NCI-H2081 treated with DMSO at 0.1 percent for 48 hours (cell line): ENCODE measurements at places on chromosomes 1 and 21.

DNA sequence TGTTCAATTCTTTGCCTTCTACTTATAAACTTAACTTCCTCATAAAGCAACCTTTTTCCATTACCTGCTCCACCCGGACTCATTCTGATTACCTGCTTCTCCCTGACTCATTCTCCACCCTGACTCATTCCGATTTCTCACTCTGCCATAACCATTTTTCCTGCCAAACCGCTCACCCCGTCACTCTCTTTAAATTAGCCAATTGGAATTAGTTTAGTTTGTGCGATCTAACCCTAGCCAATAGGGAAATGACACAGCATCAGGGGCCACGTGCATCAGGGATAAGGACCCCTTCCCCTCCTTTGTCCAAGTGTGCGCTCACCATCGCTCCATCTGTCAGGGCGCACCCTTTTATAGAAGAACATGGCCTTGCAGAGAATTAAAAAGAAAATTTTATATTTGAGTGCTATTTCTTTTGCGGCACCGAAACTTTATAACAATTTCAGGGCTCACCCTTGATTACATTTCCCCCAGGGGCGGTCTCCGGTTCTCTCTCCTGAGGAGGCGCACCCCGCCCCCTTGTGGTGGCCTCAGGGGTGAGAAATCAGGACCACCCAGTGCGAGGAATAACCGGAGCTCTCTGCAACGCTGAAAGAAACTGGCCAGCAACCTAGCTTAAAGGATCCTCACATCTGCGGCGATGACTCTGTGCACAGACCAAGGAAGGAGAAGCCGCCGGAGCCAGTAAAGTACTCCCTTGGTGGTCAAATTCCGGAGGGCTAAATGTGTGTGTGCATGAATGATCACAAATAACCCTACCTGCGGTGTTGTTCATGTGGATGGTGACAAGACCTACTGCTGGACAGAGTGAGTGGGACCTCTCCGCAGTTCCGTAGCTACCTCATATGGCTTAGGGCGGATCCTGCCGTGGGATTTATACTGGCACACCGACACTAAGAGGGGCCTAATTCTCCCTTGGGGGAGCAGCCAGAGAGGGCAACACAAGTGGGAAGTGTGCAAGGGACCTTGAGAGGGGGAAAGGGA is 30.3 kb upstream of the CBR3 start:
- no peak for DNase-seq

GRCh38 chr1:41277371-41277975 is 35.4 kb upstream of the SCMH1 start:
- DNase-seq, result no peak

GRCh38 chr1:82162486-82163420 is 362.0 kb downstream of the ADGRL2 start:
- DNase-seq, result no peak

DNA sequence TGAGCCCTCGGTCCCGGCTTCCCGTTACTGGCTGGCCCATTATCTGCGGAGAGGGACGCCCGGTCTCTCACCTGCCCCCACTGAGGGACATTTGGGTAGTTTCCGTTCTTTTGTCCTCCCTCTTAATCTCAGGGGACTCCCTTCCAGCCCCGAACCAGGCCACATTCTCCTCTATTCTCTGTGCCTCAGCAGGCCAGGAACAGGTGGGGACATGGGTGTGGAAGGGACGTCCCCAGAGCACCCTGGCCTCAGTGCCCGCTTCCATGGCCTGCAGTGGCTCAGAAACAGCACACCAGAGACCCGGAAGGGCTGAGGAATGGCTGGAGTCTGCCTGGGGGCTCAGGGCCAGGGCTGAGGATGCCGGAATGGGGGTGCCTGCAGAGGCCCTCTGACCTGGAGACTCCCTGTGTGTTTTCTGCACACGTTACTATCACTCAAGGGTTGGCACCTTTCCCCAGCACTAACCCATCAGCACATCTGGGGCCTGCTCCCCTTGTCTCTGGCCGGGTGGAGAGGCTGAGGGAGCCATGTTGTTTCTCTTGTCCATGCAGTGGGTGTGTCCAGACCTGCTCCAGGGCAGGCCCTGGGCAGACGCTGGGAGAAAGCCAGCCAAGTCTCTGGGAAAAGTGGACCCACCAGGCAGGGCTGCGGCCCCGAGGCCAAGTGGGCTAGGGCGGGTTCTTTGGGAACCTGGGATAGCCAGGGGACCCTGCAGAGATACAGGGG is 10.0 kb upstream of the DNMT3L start:
- DNase-seq, result no peak

GRCh38 chr1:30299393-30299792 is 424.0 kb downstream of the MATN1 start:
- no peak for DNase-seq

DNA sequence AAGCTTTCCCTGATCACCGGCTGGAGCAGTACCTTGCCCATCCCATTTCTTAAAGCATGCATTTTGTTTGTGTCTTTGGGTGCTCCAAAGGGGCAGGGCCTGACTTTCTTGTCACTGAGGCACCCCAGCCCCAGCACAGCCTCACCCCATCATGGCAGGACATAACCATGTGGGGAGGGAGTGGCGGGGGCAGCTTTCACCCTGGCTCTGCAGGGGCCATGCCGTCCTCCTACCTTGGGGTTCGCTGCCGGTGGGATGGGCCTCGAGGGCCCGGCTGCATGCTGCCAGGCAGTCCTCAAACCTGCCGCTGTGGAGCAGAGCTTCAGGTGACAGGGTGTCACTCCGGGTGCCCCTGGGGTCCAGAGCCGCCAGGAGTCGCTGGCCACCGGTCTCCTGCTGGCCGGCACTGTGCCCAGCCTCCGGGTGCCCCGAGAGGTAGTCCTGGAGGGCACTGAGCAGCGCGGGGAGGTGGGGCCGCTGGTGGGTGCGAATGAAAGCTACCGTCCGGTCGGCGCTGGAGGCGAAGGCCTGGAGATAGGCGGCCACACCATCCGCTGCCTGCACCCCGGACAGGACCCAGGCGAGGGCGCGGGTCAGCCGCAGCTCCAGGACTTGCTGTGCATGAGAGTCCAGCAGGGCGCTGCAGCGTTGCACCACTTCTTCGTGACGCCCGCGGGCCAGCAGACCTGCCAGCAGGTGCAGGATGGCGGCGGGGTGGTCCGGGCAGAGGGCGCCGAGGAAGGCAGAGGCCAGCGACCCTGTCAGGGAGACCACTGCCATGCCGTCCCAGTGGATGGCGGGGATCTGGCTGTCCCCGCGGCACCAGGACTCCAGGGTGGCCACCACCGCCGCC is 1.5 kb downstream of the TTC34 start:
- no peak for DNase-seq

DNA sequence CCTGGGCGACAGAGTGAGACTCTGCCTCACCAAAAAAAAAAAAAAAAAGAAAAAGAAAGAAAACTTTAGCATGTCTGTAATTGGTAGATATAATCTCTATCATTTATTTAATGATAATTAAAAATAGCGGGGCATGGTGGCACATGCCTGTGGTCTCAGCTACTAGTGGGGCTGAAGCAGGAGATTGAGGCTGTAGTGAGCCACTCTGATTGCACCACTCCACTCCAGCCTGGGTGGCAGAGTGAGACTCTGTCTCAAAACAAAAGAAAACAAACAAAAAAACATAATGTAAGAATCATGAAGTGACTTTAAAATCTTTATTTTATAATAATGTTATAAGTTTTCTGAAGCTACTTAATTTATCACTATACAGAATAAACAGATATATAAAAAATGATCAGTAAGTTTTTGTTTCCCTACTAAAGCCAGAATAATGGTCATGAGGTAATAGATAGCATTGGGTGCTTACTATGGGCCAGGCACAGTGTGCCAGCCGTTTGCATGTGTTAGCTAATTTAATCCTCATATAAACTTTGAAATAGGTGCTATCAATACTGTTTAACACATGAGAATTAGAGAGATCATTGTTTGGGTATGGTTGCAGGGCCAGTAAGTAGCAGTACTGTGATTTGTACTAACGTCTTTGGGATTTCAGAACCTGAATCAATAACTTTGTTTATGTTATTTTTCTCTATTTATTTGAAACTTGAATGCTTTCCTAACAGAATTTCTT is 23.8 kb downstream of the CLIC4 start:
- no peak for DNase-seq

DNA sequence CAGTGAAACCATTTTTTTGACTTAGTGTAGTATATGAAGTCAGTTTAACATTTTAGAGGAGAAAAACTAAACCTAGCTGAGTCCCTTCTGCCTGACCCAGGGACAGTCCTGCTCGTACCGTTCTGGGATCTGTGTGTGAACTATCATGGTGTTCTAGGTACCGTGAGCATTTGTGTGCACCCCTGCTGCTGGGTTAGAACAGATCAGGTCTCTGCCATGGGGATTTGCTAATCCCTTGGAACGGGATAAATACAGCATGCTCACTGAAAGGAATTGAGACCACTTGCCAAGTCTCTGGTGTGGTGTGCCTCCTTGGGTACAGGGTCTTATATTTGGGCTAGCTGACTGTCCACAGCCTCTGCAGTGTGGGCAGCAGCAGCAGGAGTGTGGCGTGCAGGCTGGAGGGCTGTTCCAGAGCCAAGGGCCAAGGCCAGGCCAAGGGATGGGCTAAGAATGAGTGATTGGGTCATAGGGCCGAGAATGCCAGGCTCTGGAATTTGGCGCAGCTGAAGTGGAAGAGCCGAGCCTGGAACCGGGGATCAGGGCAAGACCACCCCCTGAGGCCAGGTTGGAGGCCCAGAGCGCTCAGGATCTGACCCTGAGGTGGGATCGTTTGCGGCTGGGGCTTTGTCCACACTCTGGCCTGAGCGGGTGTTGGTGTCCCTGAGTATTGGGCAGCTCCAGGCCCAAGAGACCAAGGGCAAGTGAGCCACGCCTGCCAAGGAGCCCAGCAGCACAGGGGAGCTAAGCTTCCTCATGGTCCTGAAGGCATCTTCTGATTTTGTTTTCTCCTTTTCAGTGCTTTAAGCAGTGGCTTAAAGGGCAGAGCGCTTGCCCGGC is 66.3 kb downstream of the VPS26C start:
- DNase-seq, result no peak

DNA sequence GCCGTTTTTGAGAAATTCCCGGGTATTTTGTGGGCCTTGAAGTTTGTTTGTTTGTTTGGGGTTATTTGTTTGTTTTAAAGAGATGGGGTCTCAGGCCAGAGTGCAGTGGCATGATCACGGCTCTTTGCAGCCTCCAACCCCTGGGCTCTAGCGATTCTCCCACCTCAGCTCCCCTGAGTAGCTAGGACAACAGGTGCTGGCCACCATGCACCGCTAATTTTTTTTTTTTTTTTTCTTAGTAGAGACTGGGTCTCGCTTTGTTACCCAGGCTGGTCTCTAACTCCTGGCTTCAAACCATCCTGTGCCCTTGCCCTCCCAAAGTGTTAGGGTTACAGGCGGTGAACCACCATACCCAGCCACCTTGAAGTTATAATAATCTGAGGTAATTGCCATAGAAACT is 2.0 kb downstream of the CHTOP start:
- no peak for DNase-seq

- DNase-seq, result no peak
Measured at GRCh38 chr1:33654267-33654834, 181.9 kb downstream of the ZSCAN20 start.

GRCh38 chr1:72000809-72001208 is 281.5 kb downstream of the NEGR1 start:
- DNase-seq, result no peak

DNA sequence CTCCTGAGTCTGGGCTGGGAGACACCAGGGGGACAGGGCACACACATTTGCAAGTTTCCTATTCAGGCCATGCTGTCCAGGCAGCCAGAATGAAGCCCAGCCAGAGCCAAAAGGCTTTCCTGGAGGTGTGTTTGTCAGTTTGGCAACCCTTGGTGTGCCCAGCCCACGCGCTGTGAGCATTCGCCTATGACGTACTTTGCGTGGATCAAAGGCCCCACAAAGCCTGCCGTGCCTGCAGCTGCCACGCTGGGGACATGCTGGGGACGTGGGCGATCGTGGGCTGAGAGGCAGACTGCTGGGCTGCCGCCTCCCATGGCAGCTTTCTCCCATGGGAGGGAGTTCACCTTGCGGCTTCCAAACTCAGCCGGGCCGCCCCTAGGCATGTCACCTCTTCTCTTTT is 57.5 kb downstream of the CD247 start:
- DNase-seq, result no peak

DNA sequence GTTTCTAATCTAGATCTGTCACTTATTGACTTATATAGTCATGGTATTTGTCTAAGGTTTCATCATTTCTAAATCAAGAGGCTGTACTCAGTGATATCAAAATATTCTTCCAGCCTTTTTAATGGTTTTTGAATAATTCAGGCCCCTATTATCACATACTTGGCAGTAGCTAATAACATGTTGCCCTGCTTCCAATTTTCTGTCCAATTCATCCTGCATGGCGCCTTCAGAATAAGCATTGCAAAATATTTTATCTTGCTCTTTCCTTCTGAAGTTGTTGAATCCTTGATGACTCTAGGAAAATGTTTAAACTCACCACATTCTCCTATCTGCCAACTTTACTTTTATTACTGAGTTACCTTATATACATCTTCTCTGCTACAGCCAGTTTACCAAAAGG is 517.2 kb upstream of the B3GALT2 start:
- no peak for DNase-seq

- DNase-seq, result no peak
Measured at GRCh38 chr21:42068592-42068991, 2.5 kb upstream of the UMODL1 start.

- DNase-seq, result no peak
Measured at GRCh38 chr1:47870480-47870879, 126.7 kb downstream of the TRABD2B start.

DNA sequence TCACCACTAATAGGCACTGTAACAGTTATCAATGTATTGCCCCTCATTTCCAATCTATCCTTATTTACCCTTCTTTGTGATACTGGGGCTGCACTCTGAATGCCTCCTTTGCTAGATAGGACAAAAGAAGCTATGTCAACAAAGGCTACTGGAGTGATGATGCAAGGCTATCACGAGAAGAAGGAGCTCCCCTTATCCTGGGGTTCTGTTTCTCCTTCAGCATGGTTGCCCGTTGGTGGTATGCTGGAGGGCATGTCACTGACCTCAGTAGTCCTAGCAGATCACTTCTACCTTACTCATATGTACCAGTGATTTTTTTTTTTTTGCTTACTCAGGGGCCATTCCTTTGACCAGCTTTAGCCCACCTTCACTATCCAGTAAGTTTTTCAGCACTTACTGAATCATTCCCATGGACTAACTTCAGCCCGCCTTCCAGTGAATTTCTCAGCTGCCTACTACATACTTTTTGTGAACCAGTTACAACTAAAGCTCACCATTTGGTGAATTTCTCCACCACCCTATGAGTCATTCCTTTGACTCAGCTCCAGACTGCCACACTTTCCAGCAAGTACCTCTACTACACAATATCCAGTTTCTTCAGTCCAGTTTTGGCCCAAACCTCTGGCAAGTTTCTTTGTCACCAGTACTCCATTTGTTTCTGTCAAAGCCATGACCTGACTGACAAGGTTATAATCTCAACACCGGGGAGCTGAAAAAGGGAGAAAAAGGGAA is 944.5 kb downstream of the KCNT2 start:
- DNase-seq, result no peak

DNA sequence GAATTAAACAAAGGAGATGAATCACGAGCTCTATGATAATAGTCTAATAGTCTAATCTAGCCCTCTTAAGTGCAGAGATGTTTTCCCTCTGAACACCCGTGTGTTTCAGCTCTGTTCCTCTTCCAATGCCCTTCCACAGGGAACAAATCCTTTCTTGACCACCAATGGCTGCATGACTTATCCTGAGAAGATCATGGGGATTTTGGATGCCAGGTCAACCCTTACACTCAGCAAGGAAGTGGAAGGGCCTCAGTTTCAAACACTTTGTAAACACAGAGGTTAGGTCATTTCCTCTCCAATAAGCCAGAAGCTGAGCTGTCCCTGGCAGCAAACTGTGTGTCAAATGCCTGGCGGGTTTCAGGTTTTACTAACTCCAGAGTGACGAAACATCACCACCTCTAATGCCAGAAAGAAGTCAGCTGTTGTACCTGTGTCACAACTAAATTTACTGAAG is 200.0 kb downstream of the GABPA start:
- no peak for DNase-seq
